ENCODE measurements at places on chromosomes 3 and 15. TPM values are rescaled to one million over a fixed set of nuclear protein-coding genes. Genes with fewer than 3 reads are reported as not detected.

DNA sequence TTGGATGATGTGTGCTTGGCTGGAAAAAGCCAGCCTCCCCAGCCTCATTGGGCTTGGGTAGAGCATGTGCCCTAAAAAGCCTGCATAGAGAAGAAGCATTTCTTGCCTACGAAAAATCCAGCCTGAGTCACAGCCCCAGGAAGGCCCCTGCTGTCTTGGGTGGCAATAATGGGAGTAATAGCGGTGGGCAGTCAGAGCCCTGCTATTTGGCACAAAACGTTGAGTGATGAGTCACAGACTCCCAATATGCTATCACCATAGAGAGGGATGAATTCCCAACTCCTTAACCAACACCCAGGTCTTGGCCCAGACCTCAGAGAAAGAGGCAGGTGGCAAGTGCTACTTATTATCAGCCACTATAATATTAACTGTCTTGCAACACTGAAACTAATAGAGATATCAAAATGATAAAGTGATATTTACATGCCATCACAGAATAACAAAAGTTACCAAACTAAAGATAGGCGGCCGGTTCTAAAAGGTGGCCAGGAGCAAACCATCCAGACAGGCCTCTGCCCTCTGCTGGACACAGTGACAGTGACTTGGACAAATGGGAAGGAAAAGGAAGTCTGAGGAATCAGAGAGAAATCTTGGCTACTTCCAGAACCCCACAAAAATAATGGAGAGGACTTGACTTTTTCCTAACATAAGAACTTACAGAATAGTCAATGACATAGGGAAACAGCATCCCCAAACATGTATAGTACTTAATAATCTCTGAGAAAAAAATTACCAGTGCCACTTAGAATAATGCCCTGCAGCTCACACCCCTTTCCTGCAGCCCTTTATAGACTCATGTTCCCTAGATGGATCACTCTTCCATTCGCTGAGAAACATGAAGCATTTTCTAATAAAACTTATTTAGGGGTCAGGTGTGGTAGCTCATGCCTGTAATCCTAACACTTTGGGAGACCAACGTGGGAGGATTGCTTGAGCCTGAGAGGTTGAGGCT, 51.9 kb upstream of the MUC13 start:
- H3K27ac ChIP-seq, result peak overlapping the region; percentile 55
- peak; percentile 89 for DNase-seq
- H3K4me1 ChIP-seq, result peaks cover 15% of the 10 kb centered on the region
- H3K4me3 ChIP-seq, result no peak overlapping the region
- H3K27me3 ChIP-seq, result no peaks in the 10 kb centered on the region

DNA sequence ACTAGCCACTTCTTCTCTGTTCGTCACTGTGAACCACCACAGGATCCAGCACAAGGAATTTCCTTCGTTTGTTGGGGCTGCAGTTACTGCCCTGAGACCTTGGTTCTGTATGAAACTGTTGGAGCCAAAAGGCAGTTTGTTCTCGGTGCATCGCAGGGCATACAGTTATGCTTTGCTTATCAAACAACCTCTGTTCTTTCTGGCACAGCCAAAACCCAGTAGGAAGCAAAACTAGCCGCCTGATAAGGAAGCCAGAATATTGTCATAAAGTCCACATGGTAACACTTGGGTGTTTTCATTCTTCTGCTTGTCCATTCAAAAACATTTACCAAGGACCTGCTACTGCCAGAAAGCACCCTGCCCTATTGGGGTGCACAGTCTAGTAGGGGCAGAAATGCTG, 116.1 kb downstream of the RAB11A start:
- no peaks in the 10 kb centered on the region for H3K4me1 ChIP-seq
- H3K27me3 ChIP-seq, result peaks cover 49% of the 10 kb centered on the region
- H3K4me3 ChIP-seq, result no peak overlapping the region
- no peak overlapping the region for H3K27ac ChIP-seq
- no peak for DNase-seq
- no peaks in the 10 kb centered on the region for H3K36me3 ChIP-seq

DNA sequence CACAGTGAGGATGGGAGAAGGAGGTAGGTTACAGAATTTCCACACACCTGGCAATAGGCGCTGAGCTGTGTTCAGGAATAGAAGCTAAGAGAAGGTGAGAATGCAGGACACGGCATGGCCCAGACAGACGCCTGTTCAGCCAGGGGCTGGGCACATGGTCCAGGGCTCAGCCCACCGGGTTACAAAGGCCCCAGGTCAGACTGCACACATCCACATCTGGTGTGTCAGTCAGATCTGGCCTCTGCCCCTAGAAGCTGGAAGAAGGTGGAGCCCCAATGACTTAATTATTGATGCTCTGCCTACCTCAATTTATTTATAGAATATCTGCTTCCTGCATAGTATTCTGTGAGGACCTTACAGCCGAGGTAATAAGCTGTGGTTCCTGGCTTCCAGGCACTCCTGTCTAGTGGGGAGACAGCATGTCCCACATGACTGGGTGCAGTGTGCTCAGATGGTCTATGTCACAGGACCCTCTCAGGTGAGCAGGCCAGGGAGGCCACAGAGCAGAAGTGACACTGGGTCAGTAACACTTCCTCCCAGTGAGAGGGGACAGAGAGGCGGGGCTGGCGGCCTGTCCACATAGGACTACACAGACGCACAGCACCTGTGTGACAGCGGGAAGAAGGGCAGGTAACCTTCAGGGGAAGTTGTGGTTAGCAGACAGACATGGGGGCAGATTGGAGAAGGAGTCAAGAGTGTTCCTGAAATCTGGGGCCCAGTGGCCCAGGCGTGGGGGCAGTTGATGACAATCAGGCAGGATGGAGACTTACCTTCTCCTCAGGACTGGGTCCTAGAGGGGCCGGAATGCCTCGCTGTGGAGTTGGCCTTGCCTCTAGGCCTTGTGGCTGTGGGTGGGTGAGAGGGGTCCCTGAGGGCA, 38.6 kb upstream of the PLXNA1 start:
- H3K27ac ChIP-seq, result no peak overlapping the region
- H3K36me3 ChIP-seq, result no peaks in the 10 kb centered on the region
- DNase-seq, result no peak
- no peak overlapping the region for H3K4me3 ChIP-seq
- no peaks in the 10 kb centered on the region for H3K27me3 ChIP-seq

CSPG5 gene
- 21.7 TPM for total RNA-seq

CDHR4 gene
- 0.48 TPM for total RNA-seq

ARL8B gene
- 54.0 TPM for total RNA-seq

TTLL13 gene
- total RNA-seq, result not detected

All from A673 (cell line).